ENCODE measurements at places on chromosomes 11 and 22.

DNA sequence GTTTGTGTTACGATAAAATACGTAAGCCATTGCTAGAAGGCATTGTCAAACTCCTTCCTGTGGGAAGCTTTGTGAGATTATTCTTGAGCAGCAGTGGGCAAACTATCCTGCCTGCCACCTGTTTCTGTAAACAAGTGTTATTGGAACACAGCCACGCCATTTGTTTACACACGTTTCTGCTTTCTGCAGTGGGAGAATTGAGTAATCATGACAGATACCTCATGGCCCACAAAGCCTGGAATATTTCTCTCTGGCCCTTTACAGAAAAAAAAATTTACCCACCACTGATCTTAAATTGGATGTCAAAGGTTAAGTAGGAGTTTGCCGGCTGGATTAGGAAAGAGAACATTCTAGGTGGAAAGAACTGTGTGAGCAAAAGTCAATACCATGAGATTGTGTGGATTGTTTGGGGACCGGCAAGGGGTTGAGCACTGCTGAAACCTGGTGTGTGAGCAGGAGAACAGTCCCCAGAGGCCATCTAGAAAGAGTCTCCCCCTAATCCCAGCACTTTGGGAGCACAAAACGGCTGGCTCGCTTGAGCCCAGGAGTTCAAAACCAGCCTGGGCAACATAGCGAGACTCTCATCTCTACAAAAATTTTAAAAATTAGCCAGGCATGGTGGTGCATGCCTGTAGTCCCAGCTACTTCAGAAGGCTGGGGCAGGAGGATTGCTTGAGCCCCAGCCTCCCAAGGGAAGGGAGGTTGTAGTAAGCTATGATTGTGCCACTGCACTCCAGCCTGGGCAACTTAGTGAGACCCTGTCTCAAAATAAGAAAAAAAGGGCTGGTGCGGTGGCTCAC, 6.0 kb upstream of the PLA2G6 start:
- no peak for DNase-seq

GRCh38 chr11:76248210-76248609, 41.9 kb upstream of the WNT11 start:
- no peak for DNase-seq

DNA sequence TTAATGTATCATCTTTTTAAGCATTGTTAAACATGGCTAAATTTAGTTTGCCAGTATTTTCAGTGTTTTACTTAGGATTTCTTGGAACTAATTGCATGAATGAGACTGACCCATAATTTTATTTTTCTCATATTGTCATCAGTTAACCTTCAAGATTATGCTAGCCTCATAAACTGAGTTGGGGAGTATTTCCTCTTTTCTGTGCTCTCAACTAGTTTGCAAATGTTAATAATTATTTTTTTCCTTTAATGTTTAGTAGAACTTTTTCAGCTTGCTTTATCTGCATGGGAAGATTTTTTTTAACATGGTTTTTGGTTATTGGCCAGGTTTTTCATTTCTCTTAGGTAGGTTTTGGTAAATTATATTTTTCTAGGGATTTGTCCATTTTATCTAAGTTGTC, 235.4 kb upstream of the SESN3 start:
- no peak for DNase-seq

GRCh38 chr11:115054570-115055538, 376.5 kb downstream of the NXPE2 start:
- no peak for DNase-seq

DNA sequence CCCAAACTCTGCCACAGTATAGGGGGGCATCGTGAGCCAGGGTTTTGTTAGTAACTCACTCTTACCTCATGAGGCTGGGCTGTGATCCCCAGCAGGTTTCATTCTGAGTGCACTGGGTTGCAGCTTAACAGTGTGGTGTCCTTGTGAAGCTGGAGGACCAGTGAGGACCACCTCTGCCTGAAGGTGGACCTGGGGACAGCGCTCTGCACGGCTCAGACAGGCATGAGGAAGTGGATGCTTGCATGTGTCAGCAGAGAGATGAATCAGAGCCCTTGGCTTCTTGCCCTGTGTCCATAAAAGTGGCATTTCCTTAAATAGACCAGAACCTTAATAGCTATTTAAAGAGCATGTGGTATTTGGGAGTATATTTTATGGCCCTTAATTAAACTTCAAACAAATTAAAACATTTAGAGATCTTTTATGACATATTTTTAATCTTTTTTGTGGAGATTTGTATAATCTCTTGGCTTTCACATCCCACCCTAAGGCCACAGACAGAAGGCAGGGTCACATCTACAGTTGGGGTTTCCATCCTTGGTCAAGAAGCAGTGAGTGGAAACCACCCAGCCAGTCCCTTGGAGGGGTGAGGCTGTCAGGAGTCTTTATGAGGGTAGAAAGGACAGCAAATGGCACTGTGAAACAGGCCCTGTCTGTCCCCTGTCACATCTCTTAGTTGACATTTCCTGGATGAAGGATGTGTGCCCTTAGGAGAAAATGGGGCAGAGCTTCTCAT, 24.8 kb upstream of the ADORA2A start:
- DNase-seq: no peak

GRCh38 chr11:214083-214482, 6.6 kb downstream of the RIC8A start:
- no peak for DNase-seq

- DNase-seq: no peak
Measured at GRCh38 chr22:46450931-46451561, 86.4 kb downstream of the CELSR1 start.

GRCh38 chr22:23200898-23201297, 20.6 kb downstream of the BCR start:
- DNase-seq: no peak

DNA sequence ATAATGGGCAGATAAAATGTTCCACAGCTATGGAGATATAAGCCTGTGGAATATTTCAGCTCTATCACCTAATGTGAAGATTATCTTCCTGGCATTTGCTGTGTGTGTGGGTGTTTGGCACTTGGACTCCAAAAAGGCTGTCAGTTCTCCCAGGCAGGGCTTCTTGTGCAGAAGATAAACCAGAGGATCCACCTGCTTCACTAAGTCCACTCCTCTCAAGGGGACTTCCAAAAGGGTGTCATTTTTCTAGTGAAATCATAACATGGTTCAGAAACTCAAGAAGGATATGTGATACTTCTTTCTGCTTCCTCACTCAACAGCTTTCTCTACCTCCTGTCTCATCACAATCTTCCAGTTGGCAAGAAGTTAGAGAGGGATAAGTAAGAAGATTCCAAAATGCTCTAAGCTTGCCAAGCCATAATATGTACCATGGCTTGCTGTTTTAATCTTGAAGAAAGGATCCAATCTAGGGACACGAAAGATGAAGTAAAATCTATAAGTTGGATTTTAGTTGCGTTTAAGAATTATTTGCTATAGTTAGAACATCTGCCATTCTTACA, 206.2 kb upstream of the MTMR2 start:
- no peak for DNase-seq

GRCh38 chr11:64250415-64251015, 815 bp upstream of the PLCB3 start:
- DNase-seq: no peak

DNA sequence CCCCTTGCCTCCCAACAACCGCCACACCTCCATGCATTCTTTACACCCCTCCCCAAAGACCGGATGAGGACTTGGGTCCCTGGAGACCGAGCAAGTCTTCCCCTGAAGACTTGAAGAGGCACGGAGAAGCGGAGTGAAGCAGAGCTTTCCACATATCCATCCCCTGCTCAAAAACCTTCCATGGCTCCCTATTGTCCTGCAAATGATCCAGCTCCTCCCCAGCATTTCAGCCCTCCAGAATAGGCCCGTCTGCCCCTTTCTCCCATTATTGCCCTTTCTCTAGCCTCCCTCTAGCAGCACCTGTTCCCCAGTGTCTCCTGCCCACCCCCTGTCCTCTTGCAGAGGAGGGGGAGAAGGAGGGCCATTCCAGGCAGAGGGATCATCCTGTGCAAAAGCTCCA, 59.8 kb downstream of the CYTH4 start:
- DNase-seq: no peak

- DNase-seq: no peak
Measured at GRCh38 chr11:117905524-117905923, 23.7 kb downstream of the TMPRSS13 start.
